Smooth muscle cell of bladder (primary cell): ENCODE measurements at places on chromosomes 6 and 20. TPM values are rescaled to one million over a fixed set of nuclear protein-coding genes. Genes with fewer than 3 reads are reported as not detected.

The BEND6 gene
- total RNA-seq = 6.5 and 12.8 TPM in 2 replicates

The DPPA5 gene
- not detected in 2 replicates for total RNA-seq

The PACSIN1 gene
- total RNA-seq = not detected in 2 replicates

The ARFRP1 gene
- total RNA-seq = 30.2 and 35.4 TPM in 2 replicates

The CD83 gene
- total RNA-seq = 0.57 and 0.92 TPM in 2 replicates

The SIRPG gene
- total RNA-seq = not detected in 2 replicates

The SCGN gene
- total RNA-seq = not detected in 2 replicates

The OPN5 gene
- not detected in 2 replicates for total RNA-seq

The MRPS18B gene
- 36.4 and 46.6 TPM in 2 replicates for total RNA-seq

The SUMO4 gene
- 1.1 and 1.3 TPM in 2 replicates for total RNA-seq

The CRISP3 gene
- total RNA-seq = not detected in 2 replicates

The SLC17A9 gene
- total RNA-seq = 9.4 TPM in 2 replicates

The YWHAB gene
- total RNA-seq = 58.6 and 73.9 TPM in 2 replicates

The CCM2L gene
- not detected in 2 replicates for total RNA-seq

The SLC35D3 gene
- not detected in 2 replicates for total RNA-seq

The RAET1L gene
- not detected in 2 replicates for total RNA-seq

The CLDN20 gene
- total RNA-seq = not detected in 2 replicates

The F13A1 gene
- not detected in 2 replicates for total RNA-seq

The OR12D3 gene
- not detected in 2 replicates for total RNA-seq

The INSM1 gene
- not detected in 2 replicates for total RNA-seq

The ZNF831 gene
- total RNA-seq = not detected in 2 replicates

The DST gene
- 272 and 329 TPM in 2 replicates for total RNA-seq

The PLCB4 gene
- total RNA-seq = 1.9 and 2.0 TPM in 2 replicates

The DEFB132 gene
- total RNA-seq = not detected in 2 replicates
